ENCODE measurements at places on chromosomes 1 and 21.
A peak's percentile ranks its signal among the peaks of the same experiment; 100 is the strongest.

DNA sequence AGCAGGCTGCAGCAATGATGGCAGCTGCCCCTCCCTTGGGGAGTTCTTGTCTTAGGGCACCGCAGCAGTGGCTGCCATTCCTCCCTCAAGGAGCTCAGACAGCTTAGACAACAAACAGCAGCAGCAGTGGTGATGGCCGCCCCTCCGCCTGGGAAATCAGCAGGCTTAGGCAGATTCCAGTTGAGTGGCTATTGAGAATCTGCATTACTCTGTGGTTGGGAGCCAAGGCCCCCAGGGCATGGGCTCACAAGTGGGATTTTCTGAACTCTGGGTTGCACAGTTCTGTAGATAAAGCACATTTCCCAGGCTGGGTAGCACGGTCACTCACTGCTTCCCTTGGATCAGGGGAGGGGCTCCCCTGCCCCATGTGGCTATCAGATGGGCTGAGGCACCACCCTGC is 1280.7 kb upstream of the TMPRSS15 start:
- DNase-seq, result no peak

- no peak for DNase-seq
Measured at GRCh38 chr1:43344267-43344850, 6.7 kb downstream of the MPL start.

DNA sequence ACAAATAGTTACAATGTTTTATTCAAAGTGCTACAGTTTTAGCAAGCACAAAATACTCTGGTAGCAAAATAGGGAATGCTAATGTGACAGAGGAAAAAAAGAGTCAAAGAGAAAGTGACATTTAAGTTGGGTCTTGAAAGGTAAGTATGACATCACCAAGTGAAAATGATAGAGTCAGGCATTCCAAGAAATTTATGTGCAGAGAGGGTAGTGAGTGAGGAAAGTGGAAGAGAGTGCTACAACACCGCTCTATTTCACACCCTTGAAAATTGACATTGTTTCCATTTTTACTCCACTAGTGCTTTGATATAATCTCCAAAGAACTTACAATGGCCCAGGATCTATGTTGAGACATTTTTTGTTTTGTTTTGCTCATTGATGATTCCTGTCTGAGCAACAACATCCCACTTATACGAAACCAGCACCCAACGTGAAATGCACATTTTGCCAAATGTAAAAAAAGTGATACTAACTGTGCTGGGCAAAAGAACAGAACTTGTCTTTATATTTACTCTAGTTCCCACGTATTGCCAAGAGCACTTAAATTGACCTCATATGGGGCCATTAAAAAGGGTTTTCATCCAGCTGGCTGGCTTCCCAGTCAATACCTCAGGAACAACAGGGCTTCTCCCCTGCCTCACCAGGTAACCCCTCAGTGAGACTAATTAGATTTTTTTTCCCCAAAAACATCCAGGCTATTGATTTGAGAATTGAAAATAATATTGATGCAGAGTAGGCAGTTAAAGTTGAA is 206.3 kb upstream of the NR5A2 start:
- no peak for DNase-seq

- no peak for DNase-seq
Measured at GRCh38 chr1:94843430-94843829, 23.3 kb downstream of the SLC44A3 start.

DNA sequence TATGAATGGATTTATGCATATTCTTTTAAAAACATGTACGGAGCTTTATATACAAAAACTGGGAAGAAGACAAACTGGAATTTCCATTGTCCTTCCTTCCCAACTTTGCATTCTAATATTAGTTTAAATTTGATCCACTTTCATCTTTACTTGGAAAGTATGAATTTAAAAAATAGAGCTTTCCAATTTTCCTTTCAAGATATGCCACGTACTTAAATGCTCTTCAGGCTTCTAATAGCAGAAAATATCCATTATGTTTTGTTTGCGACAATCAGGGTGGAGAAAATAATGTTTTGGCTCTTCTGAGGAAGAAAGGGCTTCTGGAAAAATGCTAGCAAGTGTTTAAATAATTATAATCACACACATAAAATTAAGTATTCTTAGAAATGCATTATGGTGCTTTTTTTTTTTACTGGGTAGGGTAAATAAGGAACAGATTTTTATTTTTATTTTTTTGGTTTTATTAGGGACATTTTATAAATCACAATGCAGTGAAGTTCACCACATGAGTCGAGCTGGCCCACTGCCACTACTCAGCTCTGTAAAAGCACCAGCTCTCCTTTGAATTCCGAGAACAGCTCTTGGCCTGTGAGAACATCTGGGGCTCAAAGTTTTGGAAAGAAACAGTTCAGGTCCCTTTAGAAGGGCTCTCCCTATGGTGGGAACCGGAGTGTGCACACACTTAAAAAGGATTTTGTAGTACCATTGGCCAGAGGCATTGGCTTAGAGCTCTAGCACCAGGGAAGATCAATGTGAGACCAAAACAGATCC is 287.4 kb upstream of the LYPLAL1 start:
- no peak for DNase-seq

- DNase-seq, result no peak
Measured at GRCh38 chr1:111961016-111961415, 28.5 kb downstream of the KCND3 start.

DNA sequence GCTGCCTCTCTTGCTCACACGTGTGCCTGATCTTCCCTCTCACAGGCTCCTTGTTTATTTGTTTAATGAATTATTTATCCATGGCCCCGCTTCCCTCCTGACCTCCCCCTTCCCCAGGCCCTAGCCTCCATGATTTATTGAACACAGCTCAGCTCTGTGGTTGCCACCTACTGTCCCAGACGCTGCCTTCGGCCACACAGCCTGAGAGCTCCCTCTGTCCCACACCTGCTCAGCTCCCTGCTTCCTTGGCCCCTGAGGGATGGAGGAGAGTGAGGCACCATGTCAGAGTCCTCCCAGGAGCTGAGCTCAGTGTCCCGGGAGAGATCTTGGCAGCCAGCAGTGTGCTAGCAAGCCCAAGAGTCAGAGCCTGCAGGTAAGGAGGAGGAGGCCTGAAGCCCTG is 3.1 kb upstream of the EFNA3 start:
- DNase-seq, result peak; percentile 13
